ENCODE measurements at places on chromosomes 4 and X.

- DNase-seq = no peak
Measured at GRCh38 chrX:64580035-64580434, 184.8 kb upstream of the MTMR8 start.

DNA sequence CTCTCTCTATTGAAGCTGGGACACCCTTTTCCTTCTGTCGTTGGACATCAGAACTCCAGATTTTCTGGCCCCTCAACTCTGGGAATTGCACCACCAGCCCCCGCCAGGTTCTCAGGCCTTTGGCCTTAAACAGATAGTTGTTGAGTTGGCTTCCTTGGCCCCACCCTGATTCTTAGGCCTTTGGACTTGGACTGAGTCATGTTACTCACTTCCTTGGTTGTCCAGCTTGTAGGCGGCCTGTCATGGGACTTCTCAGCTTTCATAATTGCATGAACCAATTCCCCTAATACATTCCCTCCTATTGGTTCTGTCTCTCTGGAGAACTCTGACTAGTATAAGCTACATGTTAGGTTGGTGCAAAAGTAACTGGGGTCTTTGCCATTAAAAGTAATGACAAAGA, 195.7 kb downstream of the GPAT3 start:
- DNase-seq = no peak

GRCh38 chr4:108171339-108172230, 2.9 kb upstream of the LEF1 start:
- DNase-seq = peak; percentile 52

GRCh38 chr4:10237131-10237530, 120.5 kb upstream of the WDR1 start:
- DNase-seq = no peak

All from activated T-helper 2 cell treated with anti-CD3 and anti-CD28 coated beads, Interferon-gamma antibody, Interleukin-2, Interleukin-4, amounts not matched to agents 10 μg/mL and 5 μg/mL and 100 μg/mL, durations not matched to agents 14 hours and 24 hours and 36 hours (primary cell).